ENCODE measurements at places on chromosomes 4 and X. TPM values are rescaled to one million over a fixed set of nuclear protein-coding genes. Genes with fewer than 3 reads are reported as not detected.

Gene NIPAL1
- total RNA-seq = 2.4 TPM

Gene GAGE12H
- not detected for total RNA-seq

Gene RNF212
- 1.2 TPM for total RNA-seq

Gene MRFAP1L1
- total RNA-seq = 47.1 TPM

Gene SORBS2
- total RNA-seq = 268 TPM

Gene GPR34
- total RNA-seq = 28.0 TPM

Gene AKAP4
- not detected for total RNA-seq

Gene ARMCX1
- 30.1 TPM for total RNA-seq

Gene AMTN
- not detected for total RNA-seq

Gene ATRX
- 124 TPM for total RNA-seq

Gene XG
- total RNA-seq = 18.1 TPM

Gene TBC1D19
- 19.4 TPM for total RNA-seq

Gene SPANXD
- total RNA-seq = not detected

Gene F8A3
- 13.5 TPM for total RNA-seq

Gene NUDT10
- 0.41 TPM for total RNA-seq

Gene FANCB
- 0.41 TPM for total RNA-seq

Gene NFKB1
- 19.1 TPM for total RNA-seq

Gene POU3F4
- total RNA-seq = not detected

Gene STAP1
- total RNA-seq = 0.78 TPM

Gene NAA11
- total RNA-seq = not detected

Gene BCOR
- total RNA-seq = 28.6 TPM

Gene CEP135
- total RNA-seq = 12.2 TPM

Gene CFP
- total RNA-seq = 18.9 TPM

Gene C4orf36
- total RNA-seq = not detected

Gene ATP8A1
- total RNA-seq = 24.7 TPM

Gene NR3C2
- total RNA-seq = 11.2 TPM

Gene RAB9B
- total RNA-seq = 6.8 TPM

Gene DUSP9
- not detected for total RNA-seq

Gene GYG2
- total RNA-seq = 0.41 TPM

Gene LARP1B
- total RNA-seq = 42.5 TPM

Gene ZNF827
- 20.2 TPM for total RNA-seq

Gene ADH1B
- 1,169 TPM for total RNA-seq

Gene CSAG2
- total RNA-seq = not detected

Gene ITIH6
- not detected for total RNA-seq

Gene ZCCHC12
- not detected for total RNA-seq

Gene ARAP2
- total RNA-seq = 25.3 TPM

Gene SMARCA5
- 19.2 TPM for total RNA-seq

Gene GPM6B
- 33.7 TPM for total RNA-seq

Gene MAP7D3
- 41.6 TPM for total RNA-seq

Gene PROM1
- total RNA-seq = 3.2 TPM

Gene TAF7L
- total RNA-seq = not detected

Gene ZCCHC18
- total RNA-seq = 3.9 TPM

Gene DKK2
- total RNA-seq = 0.27 TPM

Gene LRAT
- total RNA-seq = not detected

Gene TIGD2
- 2.8 TPM for total RNA-seq

Gene TCEAL3
- total RNA-seq = 103 TPM

Gene RPS6KA3
- total RNA-seq = 24.0 TPM

Gene NXF3
- 0.49 TPM for total RNA-seq

Gene RASGEF1B
- 24.4 TPM for total RNA-seq

Gene YIPF7
- total RNA-seq = not detected

Gene TREX2
- total RNA-seq = 22.1 TPM

Gene CFAP47
- total RNA-seq = not detected

Gene CXCL8
- total RNA-seq = 6.9 TPM

Gene GPC3
- 2.6 TPM for total RNA-seq

Gene GPR173
- 2.7 TPM for total RNA-seq

Gene DCX
- not detected for total RNA-seq

Gene GABRQ
- not detected for total RNA-seq

Gene INTS6L
- 23.0 TPM for total RNA-seq

Gene GAGE12F
- total RNA-seq = not detected
